ENCODE measurements at places on chromosomes 11 and 22.

DNA sequence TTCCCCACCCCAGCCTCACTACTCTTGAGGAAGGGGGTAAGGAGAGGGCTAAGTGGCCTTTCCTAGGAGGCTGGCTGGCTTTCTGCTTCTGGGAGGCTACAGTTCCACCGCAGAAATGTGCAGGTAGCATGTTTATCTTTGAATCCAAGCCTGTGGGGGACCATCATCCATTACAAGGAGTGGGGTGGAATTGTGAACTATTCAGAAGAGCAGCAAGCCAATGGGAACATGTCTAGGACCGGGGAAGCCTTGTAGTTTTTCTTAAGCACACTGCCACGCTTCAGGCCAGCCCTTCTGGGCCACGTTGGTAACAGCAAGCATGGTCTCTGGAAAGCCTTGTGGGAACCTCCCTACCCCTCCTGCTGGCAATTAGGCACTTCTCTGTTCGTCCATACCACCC lies 100.3 kb downstream of the AMOTL1 start:
- DNase-seq: no peak

GRCh38 chr11:96254087-96254486 lies 88.9 kb downstream of the MAML2 start:
- no peak for DNase-seq

DNA sequence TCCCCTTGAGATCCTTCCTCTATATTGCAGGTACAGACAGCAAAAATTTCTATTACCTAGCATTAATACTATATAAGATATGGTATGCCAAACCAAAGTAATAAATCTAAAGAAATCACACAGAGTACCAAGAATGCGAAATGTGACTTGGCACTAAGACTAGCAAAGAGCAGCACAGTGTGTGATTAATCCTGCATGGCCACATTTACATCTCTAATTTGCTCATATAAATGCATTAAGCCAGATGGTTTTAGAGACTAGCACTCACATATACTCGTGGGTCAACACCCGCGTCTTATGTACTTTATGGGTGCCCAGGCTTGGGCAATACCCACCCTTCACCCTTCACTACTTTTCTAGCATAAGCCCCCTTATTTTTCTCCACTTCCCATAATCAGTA lies 213.2 kb downstream of the TTC28 start:
- no peak for DNase-seq

DNA sequence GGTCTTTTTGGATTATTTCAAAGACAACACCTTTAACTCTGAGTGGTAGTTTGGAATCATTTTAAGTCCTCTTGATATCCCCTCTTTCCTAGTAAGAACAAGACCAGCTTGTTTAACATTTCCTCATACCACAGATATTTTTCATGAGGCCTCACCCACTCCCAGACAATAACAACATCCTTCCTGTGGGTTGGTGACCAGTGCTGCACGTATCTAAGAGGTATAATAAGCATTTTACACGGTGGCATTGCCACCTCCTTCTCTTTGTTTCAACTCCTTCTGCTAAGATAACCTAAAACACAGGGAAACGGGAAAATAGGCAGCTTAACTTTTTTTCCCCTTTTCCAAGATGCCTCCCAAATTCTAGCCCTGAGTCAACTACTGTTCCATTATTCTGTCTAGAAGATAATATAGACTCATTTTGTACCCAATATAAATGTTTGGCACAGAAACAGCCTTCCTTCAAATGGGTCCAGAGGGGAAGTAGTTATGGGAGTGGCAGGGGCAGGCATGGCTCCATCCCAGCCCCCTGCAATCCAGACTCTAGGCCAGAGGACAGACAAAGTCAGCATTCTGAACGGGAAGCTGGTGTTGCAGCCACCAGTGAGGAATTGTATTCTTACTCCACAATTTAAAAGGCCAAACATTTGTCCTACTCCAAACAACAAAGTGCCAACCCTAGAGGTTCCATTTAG lies 28.5 kb downstream of the MAML2 start:
- DNase-seq: no peak

GRCh38 chr11:124646148-124646547 lies 23.5 kb downstream of the TBRG1 start:
- DNase-seq: no peak

- DNase-seq: no peak
Observed at GRCh38 chr11:10091314-10092045, 202.5 kb downstream of the SBF2 start.

GRCh38 chr11:108975026-108975425 lies 310.2 kb downstream of the DDX10 start:
- DNase-seq: no peak

DNA sequence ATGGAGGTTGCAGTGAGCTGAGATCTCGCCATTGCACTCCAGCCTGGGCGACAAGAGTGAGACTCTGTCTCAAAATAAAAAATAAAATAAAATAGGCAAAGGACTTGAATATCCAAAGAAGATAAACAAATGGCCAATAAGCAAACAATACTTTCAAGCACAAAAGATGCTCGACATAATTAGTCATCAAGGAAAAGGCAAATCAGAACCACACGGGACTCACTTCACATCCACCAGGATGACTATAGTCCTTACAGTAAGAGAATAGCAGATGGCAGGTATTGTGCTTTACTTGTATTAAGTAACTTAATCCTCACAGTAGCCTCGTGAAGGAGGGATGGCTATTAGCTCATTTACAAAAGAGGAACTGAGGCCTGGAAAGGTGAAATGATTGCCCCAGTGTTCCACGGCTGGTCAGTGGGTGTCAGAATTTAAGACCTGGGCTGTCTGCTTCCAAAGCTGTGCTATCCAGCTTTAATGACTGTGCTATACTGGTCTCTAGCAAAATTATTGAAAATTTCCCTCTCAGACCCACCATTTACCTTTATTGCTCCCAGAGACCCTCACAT lies 40.2 kb upstream of the RBFOX2 start:
- DNase-seq: no peak
